ENCODE measurements at places on chromosomes 16 and 17.

- DNase-seq = no peak
Observed at GRCh38 chr16:10597187-10597601, 16.8 kb upstream of the EMP2 start.

- no peak for DNase-seq
Observed at GRCh38 chr16:86379505-86379846, 130.9 kb upstream of the FOXF1 start.

- DNase-seq = no peak
Observed at GRCh38 chr17:55237268-55237667, 27.5 kb upstream of the HLF start.

- DNase-seq = no peak
Observed at GRCh38 chr17:75475144-75475835, 18.9 kb downstream of the TMEM94 start.

GRCh38 chr17:3979290-3979611 is 15.0 kb upstream of the ATP2A3 start:
- no peak for DNase-seq

GRCh38 chr17:67372751-67373150 is 4.3 kb upstream of the PITPNC1 start:
- no peak for DNase-seq

- DNase-seq = no peak
Observed at GRCh38 chr17:65389949-65390348, 171.5 kb downstream of the AXIN2 start.

DNA sequence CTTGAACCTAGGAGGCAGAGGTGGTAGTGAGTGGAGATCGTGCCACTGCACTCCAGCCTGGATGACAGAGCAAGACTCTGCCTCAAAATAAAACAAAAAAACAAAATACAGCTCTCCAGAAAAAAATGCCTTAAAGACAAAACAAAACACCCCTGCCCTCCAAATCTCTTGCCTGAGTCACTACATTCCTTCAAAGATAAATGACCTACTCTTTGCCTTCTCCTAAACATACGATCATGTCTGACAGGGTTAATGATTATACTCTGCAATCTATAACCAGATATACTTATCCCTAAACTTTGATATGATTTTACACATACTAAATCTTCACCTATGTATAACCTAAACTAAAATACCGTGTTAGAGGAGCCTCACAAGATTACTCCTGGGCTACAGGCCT is 1.4 kb upstream of the SETD6 start:
- no peak for DNase-seq
